ENCODE measurements at places on chromosomes 4 and X.

- no peak for DNase-seq
Measured at GRCh38 chrX:47189906-47190305, 3.7 kb upstream of the UBA1 start.

GRCh38 chr4:84455697-84456096 is 43.4 kb downstream of the NKX6-1 start:
- no peak for DNase-seq

DNA sequence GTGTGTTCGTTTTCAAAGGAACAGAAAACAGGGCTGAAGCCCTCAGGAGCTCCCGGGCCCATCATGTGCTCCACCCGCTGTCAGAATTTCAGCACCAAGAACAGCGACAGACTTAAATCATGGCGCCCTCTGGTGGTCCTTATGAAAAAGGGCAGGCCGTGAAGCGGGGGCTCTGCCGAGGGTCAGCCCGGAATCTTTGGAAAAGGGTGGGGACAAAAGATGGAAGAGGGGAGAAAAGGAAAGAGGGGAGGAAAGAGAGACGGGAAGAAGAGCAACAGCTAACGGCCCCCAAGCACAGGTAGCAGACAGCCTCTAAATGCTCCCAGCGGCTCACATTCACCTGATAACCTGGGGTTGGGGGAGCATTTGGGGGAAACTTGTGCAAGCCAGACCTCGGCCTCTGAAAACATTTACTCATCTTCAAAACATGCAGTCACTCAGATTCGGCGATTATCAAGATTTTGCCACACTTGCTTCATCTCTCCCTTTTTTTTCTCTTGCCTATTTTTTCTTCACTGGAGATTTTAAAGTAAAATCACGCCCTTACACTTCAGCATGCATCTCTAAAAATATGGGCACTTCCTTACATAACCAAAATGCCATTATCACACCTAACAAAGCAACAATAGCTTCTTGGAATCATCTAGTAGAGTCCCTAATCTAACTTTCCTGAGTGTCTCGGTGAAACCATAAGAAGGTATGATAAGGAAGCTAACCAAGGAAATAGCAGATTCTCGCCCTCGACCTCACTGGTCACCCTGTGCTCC is 28.1 kb upstream of the MAN2B2 start:
- peak; percentile 30 for DNase-seq

DNA sequence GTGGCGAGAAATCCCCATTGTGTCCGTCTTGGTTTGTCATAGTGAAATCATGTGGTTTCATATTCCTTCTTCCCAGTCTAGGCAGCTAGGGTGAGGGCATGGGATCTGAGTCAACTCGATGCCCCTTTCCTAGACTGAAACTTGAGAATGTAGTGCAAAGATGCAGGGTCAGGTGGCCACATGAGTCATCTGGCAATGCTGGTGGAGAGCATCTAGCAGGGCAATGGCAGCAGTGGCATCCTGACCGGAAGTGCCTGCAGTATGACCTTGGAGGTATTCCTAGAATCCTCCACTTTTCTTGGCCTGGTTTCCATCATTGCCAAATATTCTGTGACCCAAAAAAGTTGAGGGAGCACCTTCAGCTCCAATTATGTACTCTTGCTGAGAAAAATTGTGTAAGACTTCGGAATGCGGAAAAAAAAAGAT is 39.1 kb upstream of the TMEM184C start:
- no peak for DNase-seq

DNA sequence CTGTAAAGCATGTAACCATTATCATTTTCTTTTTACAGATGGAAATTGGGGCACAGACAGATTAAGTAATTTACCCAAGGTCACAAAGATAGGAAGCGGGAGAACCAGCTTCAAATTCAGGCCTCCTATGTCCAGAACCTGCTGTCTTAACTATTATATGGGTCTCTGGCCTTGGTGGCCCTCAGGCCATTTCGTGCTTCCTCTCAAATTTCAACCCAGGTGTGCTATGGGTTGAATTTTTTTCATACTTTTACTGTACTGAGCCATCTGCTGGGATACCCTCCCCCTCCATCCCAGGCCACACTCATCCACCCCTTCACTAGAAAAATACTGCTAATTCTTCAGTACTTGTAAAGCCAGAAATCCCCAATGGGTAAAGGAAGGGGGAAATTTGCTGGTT is 42.3 kb downstream of the KLF3 start:
- DNase-seq: no peak

DNA sequence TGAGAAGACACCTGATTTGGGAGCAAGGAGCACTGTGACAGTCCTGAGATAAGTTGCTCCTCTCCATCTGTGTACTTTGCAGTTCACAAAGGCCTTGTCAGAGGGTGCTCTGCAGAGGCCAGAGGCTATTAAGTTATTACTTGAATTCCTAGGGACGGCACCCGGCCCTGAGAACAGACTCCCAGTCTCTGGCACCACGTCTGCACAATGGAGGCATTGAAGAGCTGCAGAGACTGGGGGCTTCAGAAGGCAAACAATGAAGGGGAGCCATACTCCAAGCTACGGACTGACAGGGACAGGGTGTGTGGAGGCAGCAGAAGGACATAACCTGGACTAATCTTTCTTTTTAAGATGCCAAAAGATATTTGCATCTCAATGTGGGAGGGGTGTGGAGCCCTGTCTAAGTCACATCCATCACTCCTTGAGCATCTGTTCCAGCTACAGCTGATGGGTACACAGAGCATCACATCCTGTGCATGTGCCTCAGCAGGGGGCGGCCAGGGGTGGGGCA is 11.5 kb downstream of the RASGEF1B start:
- DNase-seq: no peak

- no peak for DNase-seq
Measured at GRCh38 chrX:9983846-9984245, 16.7 kb downstream of the CLDN34 start.

DNA sequence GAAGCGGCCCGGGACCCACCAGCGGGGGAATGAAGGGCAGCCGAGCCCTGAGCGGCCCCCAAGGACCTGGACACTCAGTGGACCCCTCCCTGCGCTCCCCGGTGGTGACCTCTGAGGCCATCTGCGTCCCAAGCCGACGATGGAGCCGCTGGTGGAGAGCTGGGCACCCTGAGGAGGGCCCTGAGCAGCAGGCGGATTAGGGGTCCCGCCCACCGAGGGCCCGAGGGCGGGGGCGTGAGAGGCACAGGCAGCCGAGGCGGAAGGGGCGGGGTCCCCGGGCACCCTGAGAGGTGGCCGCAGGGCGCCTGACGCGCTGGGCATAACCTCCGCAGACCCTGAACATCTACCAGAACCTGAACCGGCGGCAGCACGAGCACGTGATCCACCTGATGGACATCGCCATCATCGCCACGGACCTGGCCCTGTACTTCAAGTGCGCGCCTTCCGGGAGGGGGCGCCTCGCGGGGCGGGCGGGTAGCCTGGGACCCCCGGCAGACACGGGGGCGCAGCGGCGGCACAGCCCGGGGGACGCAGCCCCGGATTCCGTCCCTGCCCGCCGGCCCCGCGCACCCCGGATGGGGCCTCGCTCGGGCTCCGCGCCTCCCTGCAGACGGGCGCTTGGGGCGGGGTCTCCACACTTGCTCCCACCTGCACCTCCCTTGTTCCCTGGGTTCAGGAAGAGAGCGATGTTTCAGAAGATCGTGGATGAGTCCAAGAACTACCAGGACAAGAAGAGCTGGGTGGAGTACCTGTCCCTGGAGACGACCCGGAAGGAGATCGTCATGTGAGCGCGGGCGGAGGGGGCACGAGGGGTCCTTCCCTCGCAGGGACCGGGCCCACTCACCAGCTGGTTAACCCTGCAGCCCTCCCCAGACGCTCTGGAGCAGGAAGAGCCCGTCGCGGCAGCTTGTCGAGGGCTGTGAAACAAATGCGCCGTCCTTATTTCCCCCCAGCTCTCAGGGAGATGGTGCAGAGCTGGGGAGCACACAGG is 10.3 kb downstream of the ATP5ME start:
- DNase-seq: peak; percentile 54

- DNase-seq: no peak
Measured at GRCh38 chr4:140186651-140187315, 32.8 kb upstream of the MAML3 start.
